ENCODE measurements at places on chromosomes 3 and 15.

- no peak for DNase-seq
These were observed 52.8 kb upstream of the TFRC start for GRCh38 chr3:196134691-196135090.

DNA sequence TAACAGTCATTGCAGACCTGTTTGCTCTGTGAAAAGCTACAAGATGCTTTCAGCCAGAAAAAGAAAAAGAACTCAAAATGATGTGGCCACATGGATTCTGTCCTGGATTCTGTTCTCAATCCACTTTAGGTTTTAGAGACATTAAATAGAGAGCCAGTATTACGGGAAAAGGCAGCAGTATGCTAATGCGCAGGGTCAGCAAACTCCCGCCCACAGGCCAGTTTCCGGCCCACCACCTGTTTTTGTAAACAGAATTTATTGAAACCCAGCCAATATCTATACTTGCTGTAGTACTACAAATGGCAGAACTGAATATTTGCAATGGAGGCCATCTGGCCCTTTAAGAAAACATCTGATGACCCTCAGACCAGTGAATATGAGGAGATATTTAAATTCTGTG lies 416.1 kb downstream of the ERC2 start:
- no peak for DNase-seq

DNA sequence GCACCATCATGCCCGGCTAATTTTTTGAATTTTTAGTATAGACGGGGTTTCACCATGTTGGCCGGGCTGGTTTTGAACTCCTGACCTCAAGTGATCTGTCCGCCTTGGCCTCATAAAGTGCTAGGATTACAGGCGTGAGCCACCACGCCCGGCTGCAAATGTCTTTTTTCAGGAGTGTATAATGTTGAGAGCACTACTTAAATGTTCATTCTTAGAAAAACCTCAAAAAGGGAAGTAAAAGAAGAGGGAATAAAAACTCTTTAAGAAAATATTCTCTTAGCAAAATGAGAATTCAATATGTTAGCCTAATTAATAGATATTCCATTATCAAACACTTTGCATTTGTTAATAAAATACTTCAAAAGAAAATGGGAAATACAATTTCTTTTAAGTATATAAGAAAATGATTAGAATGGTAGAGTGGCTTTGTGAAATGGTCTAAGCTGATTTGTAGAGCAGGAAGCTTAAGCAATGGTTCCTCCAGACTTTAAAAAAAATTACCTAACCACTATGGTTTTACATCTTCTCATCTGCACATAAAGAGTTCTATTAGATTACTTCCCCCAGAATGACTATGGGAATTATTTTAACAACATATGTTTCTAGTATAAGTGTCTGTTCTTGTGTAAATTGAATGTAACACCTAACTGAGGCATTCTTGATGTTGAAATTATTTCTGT lies 226.7 kb upstream of the ALCAM start:
- DNase-seq: no peak

- no peak for DNase-seq
These were observed at the start of gene DGKG for GRCh38 chr3:186361762-186362536. Gene DGKG, minus strand, starts transcription at chr3:186362234. Its CDS starts 41,775 bp downstream, at chr3:186320459.

DNA sequence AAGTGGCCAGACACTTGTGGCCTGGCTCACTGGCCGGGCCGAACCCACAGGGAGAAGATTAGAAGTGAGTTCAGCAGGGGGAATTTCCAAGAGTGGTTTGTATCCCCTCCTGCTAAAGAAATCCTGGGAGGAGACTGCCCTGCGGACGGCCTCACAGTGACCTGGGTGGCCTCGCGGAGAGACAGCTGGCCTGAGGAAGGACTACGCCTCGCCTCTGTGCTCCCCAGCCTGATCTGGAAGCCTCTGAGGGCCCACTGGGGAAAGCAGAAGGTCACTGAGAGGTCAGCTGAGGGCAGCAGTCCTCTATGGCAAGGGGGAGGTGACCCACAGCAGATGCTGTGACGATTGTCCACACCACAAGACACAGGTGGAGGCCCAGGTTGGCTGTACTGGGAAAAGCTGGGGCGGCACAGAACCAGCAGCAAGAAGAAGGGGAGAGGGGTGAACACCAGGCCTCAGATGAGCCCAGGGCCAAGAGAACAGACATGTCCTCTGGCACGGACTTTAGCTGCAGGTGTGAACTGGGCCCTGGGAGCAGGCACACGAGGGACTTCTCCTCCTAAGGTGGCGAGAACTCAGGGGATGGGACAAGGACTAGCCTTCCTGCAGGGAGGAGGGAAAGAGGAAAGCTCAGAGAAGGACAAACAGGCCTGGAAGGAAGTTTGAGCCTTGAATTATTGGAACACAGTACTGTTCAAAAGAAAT lies 37.2 kb upstream of the DLG1 start:
- DNase-seq: no peak

DNA sequence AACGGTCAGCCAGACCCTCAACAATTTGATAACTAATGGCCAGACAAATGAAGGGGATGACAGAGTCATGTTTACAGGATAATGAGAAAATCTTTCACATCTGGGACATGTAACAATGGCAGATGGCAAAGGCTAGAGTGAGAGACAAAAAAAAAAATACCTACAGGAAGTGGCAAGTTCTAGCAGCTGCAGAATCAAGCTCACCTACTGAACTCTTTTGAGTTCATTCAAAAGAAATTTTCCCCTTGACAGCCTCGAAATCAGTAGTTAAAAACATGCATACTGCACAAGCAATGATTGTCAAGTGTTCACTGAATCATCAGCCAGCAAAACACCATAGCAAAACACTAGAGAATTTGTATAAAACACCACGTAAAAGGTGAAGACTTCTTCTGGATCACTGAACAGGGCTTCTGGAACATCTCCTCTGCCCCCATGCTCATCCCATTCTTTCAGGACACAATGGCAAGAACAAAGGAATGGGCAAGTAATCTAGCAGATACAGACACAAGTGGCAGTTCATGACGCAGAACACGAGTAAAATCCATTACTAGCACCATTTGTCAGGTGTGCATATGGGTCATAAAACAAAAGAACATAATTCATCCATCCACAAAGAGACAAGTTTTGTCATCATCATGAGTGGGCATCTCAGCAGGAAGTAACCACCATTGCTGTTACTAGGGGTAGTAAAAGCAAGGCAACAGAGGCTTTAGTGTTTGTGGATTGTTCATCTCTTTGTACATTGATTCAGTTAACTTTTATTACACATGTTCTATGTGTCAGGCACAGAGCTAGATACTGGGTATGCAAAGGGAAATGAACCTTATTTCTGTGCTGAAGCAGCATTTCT lies 13.8 kb upstream of the KCNMB2 start:
- no peak for DNase-seq

- DNase-seq: no peak
These were observed 639 bp downstream of the NIPA1 start for GRCh38 chr15:22786868-22787698.

DNA sequence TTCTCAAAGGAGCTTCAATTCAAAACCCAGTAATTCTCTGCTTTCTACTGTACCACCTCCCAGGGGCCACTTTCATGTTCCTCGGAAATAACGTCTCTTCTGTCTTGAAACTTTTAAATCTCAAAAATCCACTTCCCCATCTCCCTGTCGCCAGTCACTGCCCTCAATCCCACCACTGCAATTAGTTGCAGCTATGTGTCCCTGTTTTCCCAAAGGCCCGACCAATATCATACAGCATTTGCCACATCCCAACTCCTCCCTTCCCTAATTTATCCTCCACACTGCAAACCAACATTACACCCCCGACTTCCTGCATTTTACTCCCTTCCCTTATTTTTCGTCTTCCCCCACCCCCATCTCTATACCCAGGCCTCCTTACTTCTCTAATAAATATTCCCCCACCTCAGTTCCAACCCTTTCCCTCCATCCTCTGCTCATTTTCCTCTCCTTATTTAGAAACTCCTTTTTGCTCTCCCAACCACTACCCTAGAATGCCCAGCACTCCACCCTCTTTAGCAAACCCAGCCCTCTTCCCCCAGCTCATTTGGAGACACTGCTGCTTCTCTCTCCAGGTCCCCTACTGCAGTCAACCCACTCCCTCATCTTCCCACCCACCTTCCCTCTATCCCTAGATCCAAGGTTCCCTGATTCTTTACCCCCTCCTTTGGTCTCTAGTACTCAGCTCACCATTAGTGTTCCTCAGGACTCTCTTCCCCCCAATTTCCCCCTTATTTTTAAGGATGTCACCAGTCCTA lies 1.1 kb downstream of the NPTN start:
- no peak for DNase-seq

DNA sequence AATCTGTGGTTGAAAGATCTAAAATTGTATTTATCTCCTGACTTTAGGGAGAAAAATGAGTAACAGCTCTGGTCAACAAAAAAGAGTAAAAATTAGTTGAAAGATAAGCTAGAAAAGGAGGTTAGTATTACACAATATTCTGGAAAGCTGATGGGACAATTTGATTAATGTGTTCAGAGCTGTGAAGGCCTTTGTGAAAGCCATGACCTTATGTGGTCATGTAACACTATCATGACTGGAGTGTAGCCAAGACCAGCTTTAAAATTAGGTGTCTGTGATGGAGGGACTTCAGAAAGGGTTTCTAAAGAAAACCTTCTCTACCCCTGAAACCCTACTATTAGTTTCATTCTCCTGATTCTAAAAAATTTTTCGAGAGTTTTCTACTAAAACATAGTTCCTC lies 127.2 kb downstream of the NFKBIZ start:
- no peak for DNase-seq

GRCh38 chr3:43286841-43287499 lies 630 bp downstream of the SNRK start:
- DNase-seq: no peak

DNA sequence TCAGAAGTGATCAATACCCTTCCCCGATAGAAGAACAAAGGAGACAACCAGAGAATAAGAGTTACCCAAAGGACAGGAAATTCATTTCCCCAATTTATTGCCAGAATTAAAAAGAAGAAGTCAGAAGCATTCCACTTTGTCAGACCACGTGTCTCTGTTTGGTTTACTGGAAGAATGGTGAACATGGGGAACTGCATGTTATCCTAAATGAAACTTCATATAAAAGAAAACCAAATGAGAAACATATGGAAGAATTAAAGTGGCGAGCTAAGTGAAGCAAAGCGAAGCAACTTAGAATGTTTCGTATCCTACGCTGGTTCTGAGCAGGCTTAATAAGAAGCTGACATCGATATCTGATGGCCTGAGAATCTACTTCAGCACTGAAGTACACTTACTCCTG lies 190.7 kb downstream of the MAGI1 start:
- DNase-seq: no peak

GRCh38 chr15:86061581-86061980 lies 18.1 kb upstream of the AGBL1 start:
- no peak for DNase-seq

DNA sequence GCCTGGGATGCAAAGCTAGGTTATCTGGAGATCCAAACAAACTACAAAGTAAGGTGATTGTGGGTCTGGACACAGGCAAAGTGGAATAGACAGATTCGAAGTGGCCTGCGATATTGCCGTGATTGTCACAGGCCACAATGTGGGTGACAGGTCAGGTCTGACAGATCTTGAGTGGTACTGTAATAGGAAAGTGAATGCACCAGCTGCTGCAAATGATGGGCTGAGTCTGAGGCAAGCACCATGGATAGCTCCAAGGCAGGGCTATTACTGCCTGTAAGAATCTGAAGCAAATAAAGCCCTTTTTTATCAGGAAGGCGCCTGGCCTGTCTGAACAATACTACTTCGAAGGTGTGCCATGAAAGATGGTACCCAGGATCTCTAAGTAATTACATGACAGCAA lies 10.0 kb downstream of the ARMC8 start:
- DNase-seq: no peak

- DNase-seq: no peak
These were observed 7.0 kb upstream of the NR2F2 start for GRCh38 chr15:96323319-96324145.

DNA sequence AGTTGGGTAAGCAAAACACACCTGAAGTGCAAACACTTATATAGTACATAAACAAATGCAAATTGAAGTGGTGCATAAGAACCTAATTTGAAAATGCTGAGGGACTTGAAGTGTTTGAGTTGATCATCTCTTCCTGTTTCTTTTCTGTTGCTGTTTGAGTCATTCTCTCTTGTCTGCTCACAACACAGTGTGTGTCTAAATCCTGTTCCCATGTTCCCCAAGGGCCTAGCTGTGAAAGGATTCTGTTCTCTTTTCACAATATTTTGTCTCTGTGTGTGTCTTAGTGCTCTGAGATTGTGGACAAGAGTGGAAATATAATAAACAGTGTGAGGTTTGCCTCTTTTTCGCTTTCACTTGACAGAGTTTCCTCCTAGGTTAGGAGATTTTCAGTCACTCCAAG lies 6.1 kb downstream of the CD96 start:
- no peak for DNase-seq

GRCh38 chr3:187975561-187976364 lies 178.2 kb upstream of the LPP start:
- DNase-seq: no peak

GRCh38 chr3:63910001-63910400 lies 2.2 kb downstream of the SCAANT1 start:
- no peak for DNase-seq

- DNase-seq: no peak
These were observed 122.7 kb downstream of the OTOL1 start for GRCh38 chr3:161619351-161619750.

- no peak for DNase-seq
These were observed 146.1 kb upstream of the LPP start for GRCh38 chr3:188007897-188008296.

DNA sequence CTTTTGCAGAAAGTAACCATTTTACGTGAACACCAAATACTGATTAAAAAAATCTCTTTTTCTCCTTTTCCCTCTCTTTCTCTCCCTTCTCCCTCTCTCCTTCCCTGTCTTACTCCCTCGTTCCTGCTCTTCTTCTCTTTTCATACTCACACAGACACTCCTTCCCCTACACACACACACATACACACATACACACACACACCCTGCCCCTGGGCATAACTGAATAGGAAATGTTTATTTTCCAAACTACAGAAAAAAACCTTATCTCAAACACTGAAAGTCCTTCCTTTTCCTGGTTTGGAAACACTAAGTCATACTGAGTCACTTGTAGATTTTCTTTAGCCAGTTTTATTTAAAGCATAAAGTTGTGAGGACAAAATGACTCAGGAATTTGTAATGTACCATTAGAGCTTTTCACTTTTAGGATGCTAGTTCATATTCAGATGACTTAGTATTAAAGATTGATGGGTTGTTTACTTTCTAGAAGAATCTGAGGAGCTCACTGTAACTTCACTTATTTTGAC lies 62.4 kb downstream of the MBNL1 start:
- no peak for DNase-seq

DNA sequence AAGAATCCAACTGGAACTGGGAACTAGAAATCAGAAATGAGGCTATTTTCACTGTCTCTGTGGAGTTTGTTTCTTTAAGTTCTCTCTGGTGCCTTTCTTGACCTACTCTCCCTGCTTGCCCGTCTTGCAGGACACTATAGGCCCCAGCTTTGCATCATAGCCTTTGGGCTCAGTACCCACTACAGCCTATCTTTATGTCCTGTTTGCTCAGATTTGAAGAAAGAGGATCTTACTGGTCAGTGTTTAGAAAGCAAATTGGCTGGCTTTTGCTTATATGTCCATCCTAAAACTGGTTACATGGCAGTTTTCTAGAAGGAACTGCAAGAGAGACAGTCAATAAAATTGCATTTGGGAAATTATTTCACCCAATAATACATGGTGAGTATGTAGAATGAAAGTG lies 231.8 kb upstream of the TBL1XR1 start:
- no peak for DNase-seq

GRCh38 chr3:172735014-172735413 lies 15.5 kb upstream of the ECT2 start:
- no peak for DNase-seq
